IPS-NIHi11 (cell line): ENCODE measurements at places on chromosomes 12 and 14.

GRCh38 chr12:66736931-66737330 lies 58.1 kb upstream of the GRIP1 start:
- no peak for DNase-seq

DNA sequence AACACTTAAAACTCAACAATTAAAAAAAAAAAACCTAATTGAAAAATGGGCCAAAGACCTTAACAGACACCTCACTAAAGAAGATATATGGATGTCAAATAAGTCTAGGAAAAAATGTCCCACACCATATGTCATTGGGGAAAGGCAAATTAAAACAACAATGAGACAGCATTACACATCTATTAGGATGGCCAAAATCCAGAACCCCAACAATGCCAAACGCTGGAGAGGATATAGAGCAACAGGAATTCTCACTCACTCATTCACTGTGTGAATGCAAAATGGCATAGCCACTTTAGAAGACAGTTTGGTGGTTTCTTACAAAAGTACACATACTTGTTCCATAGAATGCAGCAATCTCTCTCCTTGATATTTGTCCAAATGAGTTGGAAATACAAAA lies 173.7 kb downstream of the SLC25A21 start:
- DNase-seq: no peak

DNA sequence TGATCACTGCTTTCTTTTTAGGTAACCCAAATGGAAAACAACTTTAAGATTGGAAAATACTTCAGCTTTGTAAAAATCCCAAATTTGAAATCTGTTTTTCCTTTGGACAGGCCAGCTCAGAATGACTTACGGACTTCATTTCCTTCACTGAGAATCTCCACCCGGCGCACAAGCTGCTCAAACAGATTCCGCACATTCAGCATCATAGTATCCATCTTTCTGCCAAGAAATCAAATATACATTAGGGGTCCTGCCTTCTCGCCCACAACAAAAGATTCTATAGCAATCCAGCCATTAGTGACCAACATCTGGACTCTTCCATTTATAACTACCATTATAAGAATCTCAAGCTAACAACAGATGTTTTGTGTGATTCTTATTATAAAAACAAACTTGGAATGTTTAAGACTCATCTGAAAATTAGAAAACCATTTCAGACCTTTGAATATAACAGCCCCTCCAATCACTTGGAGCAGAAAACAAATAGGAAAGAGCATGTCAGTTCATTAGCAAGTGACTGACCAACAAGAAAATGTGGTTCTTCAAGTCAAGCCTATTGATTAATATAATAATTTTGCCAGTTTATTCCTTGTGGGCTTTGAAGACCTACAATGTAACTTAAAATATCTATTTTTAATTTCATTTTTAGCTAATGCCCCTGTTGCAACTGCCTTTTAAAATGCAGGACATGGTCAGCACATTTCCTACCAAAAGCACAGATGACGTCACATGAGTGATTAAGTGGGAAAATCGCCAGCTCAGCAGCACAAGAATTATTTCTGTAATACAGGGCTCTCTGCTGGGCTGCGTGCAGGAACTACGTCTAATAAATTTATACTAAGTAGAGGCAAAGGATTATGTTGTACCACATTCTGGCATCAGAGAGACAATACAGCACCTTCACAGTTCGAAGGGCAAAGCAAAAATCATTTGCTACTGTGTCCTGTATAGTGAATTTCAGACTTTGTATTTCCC lies 8.5 kb downstream of the RACGAP1 start:
- DNase-seq: no peak

- no peak for DNase-seq
Measured at GRCh38 chr14:75495882-75496281, 26.4 kb upstream of the BATF start.

DNA sequence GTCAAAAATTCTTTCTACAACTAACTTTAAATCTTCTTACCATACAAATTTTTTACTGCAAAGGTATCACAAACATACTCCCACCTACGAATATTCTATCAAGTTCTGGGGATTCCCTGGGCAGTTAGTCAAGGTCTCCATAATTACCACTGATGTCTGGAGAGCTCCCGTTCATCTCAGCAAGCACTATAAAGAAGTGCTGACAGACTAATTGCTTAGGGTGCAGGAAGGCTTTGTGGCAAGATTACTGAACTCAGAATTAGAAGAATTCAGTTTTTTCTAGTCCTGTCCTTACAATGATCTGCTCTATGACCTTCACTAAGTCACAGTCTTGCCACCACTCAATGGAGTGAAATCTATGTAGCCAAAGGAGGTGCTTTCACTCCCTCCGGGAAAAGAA lies 61.5 kb downstream of the DUSP16 start:
- no peak for DNase-seq

GRCh38 chr12:6534945-6535696 lies 804 bp downstream of the GAPDH start:
- DNase-seq: peak; percentile 72

GRCh38 chr12:69154585-69155363 lies 84.6 kb upstream of the CPSF6 start:
- peak; percentile 75 for DNase-seq

DNA sequence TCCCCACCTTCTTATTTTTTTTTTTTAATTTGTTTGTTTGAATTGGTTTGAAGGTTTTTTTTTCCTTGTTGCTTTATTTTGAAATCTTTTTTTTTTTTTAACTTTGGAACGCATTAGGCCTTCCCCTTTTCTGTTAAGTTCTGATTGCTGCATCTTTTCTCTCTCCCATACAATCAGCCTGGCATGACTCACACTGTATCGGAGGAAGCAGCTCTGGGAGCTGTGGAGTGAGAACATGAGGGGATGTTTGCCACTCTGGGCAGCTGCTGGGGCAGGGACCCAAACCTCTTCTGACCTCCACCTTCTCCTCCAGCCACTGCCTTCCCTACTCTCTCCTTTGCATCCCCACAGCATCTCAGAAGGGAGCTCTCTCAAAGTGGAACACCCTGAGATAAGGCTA lies 160.3 kb upstream of the FKBP4 start:
- DNase-seq: no peak

DNA sequence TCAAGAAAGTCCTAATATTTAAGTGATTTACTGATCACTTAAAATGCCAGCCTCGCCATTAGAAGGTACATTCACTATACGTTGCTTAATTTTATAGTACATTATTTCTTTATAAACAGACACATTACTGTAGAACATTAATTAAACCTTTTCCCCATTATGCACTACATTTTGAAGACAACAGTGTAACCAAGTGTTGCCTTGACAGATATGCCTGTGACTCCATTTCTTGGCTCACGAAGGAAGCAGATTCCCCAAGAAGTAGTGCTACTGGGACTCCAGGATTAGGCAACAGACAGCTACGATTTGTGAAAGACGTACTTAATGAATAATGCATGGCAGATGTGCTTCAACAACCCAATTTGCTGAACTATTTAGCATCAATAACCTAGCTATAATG lies 394.8 kb downstream of the RPS29 start:
- no peak for DNase-seq

GRCh38 chr14:58643366-58643765 lies 5.6 kb downstream of the DACT1 start:
- no peak for DNase-seq

- no peak for DNase-seq
Measured at GRCh38 chr14:61540931-61541330, 154.4 kb upstream of the HIF1A start.

- DNase-seq: no peak
Measured at GRCh38 chr14:22071006-22071405, 397.4 kb upstream of the OR4E1 start.

DNA sequence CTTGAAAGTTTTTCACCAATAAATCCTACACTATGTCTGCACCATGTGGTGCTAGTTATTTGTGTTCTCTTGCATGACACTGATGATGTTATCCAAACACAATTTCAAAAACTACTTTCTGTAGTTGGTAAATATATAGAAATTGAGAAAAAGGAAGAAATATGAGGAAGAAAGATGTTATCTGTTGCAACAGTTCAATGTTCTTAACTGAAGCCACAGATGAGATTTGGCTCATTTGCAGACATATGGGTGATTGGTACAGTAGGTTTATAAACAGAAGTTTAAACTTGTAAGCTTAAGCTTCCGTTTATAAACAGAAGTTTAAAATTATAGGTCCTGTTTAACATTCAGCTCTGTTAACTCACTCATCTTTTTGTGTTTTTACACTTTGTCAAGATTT lies at the start of gene CLEC12A:
TSS of gene CLEC12A (plus strand) at position 229 of the 400 bp plus-strand sequence. CDS start 188 bp downstream, outside the sequence.
- DNase-seq: no peak

DNA sequence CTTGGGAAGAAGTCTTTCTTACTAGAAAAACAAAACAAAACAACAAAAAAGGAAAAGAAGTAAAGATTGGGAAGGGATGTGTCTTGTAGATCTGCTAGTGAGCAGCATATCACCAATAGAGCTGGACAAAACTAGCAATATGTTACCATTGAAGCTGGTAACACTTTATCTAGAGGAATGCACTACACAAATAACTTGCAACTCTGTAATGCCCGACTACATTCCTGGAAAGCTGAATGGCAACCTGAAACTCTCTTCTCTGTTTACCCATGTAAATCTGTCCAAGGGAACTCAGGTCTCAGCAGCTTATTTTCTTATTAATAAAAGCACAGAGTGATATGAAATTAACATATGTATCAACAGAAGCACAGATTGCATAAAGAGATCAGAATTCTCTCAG lies 624.4 kb downstream of the KCNH5 start:
- no peak for DNase-seq

DNA sequence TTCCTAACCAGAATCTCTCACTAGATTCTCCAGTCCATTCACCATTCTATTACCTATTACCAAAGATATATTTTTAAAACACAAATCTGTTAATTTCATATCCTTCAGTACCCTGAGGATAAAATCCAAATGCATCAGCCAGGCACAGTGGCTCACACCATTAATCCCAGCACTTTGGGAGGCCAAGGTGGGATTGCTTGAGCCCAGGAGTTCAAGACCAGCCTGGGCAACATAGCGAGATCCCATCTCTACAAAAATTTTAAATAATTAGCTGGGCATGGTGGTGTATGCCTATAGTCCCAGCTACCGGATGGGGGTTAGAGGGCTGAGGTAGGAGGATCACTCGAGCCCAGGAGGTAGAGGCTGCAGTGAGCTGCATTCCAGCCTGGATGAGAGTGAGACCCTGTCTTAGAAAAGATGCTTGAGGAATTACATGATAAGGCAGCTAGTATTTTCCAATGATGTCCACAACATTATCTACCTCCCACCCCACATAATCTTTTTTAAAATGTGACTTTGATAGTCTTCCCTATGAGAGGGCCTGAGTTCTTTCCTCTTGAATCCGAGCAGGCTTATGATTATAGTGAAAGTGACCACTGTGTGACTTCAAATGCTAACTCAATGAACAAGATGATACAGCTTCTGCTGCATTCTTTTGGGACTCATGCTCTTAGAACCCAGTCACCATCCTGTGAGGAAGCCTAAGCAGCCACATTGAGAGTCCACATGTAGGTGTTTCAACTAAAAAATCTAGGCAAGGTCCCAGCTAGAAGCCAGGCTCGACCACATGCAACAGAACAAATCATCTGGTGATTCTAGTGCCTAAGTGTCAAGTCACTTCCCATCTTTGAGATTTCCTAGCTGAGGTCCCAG lies 18.0 kb downstream of the HECTD1 start:
- no peak for DNase-seq

GRCh38 chr12:93087840-93088610 lies 158.9 kb upstream of the EEA1 start:
- no peak for DNase-seq

- no peak for DNase-seq
Measured at GRCh38 chr12:85509857-85510256, 229.8 kb downstream of the ALX1 start.

DNA sequence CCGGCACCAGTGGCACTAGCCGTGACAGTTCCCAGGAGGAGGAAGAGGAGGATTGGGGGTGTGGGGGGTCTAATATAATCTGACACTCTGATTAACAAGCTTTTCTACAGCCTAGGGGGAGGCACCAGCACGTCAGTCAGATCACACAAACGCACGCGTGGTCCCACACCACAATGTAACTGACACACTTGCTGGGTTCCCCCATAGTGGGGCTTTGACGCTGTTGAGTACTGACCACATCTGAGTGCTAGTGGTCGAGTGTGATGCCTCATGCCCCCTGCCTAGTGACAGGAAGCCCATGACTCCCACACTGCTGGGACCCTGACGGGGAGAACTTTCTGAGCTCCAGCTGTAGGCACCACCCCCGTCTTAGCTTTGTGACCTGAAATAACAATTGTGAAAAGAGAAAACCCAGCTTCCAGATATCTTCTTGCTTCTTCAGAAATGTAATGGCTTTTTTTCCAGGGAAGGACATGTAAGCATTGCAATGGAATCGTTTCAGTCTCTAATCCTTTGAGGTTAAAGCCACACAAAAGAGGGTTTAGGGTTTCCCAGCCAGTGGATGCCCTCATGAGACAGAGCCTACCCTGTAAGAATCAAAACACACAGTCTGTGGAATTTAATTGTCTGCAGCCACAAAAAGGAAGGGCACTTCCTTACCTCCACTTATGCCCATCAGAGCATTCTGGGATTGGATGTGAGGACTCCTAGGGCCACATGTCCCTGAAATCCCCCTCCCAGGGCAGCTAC lies 183.9 kb downstream of the PIWIL1 start:
- DNase-seq: no peak

GRCh38 chr14:66619952-66620351 lies 112.0 kb downstream of the GPHN start:
- no peak for DNase-seq

- no peak for DNase-seq
Measured at GRCh38 chr14:93267149-93267711, 60.2 kb downstream of the UBR7 start.

DNA sequence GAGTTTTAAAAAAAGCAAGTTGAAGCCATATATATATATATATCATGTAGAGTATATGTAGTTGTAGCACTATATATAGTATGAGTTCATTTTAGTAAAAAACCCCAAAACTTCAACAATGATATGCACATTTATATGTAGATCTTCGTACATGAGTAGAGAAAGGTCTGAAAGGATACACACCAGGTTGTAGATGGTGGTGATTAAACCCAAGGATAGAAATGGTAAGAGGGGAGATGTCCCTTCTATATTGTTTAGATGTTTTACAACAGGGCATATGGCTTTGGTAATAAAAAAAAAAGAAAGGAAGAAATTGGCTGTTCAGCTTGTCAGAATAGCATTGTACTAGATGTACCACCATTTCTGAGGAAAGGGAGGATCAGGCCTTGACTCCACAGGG lies 31.9 kb upstream of the MED13L start:
- DNase-seq: no peak

- no peak for DNase-seq
Measured at GRCh38 chr12:116053479-116054200, 223.9 kb downstream of the MED13L start.

- DNase-seq: peak; percentile 87
Measured at GRCh38 chr12:12725086-12725955, 8.2 kb downstream of the CDKN1B start.
